Right lung (tissue), 10 donors: ENCODE measurements at places on chromosomes 12 and 14. TPM values are rescaled to one million over a fixed set of nuclear protein-coding genes. Genes with fewer than 3 reads are reported as not detected.

DNA sequence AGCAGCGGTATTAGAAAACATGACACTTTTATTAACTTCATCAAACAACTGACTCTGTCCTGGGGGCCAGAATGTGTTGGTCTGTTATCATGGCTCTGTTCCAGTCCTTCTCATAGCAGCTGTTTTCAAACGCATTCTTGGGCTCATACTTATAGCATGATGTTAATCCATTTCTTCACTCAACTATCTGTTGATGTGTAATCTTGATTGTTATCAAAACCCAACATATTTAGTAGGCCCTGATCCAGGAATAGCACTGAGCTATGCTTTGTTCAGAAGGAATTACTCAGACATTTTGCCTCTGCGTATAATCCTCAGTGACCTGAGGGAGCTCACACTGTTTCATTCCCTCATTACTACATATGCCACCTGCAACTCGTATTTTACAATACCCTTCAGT lies 315.9 kb downstream of the BMP4 start:
- DNase-seq, result peak; percentile 32

Gene CABP1
- polyA plus RNA-seq, result 2.1 TPM

Gene DLST
- polyA plus RNA-seq, result 94.7 TPM

- DNase-seq, result no peak
Observed at GRCh38 chr14:32728526-32728925, 210.2 kb upstream of the NPAS3 start.

DNA sequence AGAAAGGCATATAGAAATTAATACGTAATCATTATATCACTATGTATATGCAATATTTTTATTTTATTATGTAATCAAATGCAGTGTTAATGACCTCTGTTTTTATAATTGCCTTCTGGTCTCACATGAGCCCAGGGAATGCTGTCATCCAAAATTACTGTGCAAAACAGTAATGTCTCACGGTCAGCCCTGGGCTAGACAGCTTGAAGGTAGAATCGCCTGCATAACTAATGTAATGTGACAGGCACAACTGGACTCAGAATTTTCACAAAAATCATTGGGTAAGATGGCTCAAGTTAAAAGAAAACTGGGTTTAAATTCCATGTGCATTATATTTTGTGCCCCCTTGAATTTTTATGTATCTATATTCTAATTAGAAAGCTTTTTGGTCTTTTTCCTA lies 293.3 kb downstream of the PPFIA2 start:
- no peak for DNase-seq

Gene CLEC2D
- 23.8 TPM for polyA plus RNA-seq

DNA sequence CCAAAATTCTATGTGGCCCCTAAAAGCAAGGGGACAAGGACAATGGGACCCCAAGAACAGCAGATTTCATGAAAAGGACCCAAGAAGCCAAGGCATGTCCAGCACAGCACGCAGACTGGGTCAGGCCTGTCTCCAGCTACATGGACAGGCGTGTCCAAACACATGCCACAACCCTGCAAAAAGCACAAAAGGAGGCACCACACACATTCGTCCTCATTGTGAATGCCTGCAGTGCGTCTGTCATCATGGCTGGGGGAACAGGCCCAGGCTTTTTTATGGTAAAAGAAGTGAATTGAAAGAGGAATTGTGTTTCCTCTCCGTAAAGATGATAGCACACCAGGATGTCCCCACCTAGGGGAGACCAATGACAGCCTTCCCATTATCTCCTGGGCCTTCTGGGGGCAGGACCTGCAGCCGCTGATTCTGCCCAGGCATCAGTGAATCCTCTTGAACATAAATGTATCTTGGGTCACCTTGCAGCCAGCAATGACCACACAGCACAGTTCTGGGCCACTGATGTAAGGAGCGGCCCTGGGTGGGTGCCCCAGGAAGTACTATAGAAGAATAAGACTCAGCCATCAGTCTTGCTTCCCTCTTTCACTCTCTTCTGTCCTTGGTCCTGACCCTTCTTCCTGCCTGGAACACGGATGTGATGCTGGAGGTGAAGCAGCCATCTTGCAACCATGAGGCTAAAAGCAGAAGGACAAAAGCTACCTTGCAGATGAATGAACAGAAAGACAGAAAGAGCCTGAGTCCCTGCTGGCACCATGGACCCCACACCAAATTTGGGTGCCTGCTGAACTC lies 29.8 kb upstream of the C14orf180 start:
- no peak for DNase-seq

DNA sequence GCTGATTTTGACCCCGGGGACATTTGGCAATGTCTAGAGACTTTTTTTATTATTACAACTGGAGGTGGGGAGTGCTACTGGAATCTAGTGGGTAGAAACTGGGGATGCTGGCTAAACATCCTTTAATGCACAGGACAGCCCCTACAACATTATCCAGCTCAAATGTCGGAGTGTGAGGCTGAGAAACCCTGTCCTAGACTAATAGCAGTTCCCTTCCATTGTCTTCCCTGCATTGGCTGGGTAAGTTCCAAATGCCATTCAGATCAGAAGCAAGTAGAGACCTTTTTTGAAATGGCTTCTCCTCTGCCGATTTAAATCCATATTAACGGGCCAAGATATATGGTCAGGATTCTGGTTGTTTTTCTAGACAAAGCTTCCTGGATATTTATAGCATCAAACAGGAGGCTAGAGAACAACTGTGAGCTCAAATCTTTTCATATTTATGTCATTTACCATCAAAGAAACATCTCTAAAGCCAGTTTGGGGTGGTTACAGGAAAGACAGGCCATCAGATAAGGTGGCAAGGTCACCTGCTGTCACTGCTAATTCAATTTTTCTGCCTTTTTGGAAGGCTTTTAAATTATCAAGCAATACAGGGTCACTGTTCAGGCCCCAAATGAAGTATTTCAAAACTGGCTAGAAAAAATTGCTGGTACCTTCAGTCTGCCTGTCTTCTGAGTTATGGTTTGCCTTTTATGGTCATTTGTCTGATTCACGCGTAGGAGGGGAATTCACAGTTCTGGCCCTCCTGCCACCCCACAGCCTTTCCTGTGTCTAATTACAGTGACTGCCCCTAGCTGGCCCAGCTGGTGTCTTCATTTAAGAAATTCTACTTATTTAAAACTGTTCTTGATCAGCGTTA lies 20.1 kb upstream of the AKAP5 start:
- DNase-seq, result no peak

- no peak for DNase-seq
Observed at GRCh38 chr14:48983351-48983888, 602.8 kb downstream of the RPS29 start.

GRCh38 chr14:77458249-77458950 lies 507 bp downstream of the AHSA1 start:
- no peak for DNase-seq

- DNase-seq, result peak; percentile 23
Observed at GRCh38 chr14:51547260-51547659, 104.5 kb upstream of the FRMD6 start.

Gene APOF
- polyA plus RNA-seq, result 0.10 TPM

- DNase-seq, result no peak
Observed at GRCh38 chr12:26704684-26705460, 128.1 kb downstream of the ITPR2 start.
